ENCODE measurements at places on chromosomes 12 and 14. TPM values are rescaled to one million over a fixed set of nuclear protein-coding genes. Genes with fewer than 3 reads are reported as not detected.

Gene TMEM121
- 1.7 TPM for total RNA-seq

- no peak overlapping the region for H3K27ac ChIP-seq
- no peak for DNase-seq
- H3K36me3 ChIP-seq, result no peaks in the 10 kb centered on the region
- no peaks in the 10 kb centered on the region for H3K27me3 ChIP-seq
Observed at GRCh38 chr14:88952901-88953300, 128.4 kb downstream of the TTC8 start.

DNA sequence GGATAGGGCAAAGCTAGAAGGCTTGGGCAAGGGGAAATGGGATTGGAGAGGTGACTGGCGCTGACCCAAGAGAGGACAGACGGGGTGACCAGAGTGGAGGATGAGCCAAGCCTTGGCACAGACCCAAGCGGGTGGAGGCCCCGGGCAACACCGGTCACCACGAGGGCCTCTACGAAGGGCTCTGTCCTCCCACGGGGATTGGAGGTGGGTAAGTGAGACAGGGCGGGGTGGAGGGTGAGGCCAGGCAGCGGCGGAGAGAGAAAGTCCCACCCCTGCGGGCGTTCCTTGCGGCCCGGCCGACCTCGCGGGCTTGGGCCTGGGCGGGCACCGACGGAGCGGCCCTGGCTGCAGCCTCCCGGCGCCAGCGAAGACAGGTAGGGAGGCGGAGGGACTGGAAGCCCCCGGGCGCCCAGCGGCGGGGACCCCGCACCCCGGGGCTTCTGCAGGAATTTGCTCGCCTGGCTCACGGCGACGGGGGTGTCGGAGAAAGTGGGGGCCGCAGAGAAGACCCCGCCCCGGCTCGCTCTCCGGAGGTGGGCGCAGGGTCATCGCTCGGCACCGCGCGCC, at the start of gene PAPLN:
Gene PAPLN, plus strand, starts transcription at position 288 of the 567 bp plus-strand sequence. CDS start 2,273 bp downstream, outside the sequence.
- H3K27me3 ChIP-seq, result peaks cover 5% of the 10 kb centered on the region
- peaks cover 50% of the 10 kb centered on the region for H3K4me1 ChIP-seq

GRCh38 chr12:13144266-13144828, 40.9 kb upstream of the GSG1 start:
- peaks cover 19% of the 10 kb centered on the region for H3K4me1 ChIP-seq
- no peak overlapping the region for H3K4me3 ChIP-seq
- H3K36me3 ChIP-seq, result no peaks in the 10 kb centered on the region

GRCh38 chr14:96400495-96400894, 8.6 kb downstream of the AK7 start:
- DNase-seq, result no peak
- no peak overlapping the region for H3K27ac ChIP-seq
- H3K4me3 ChIP-seq, result no peak overlapping the region
- H3K4me1 ChIP-seq, result no peaks in the 10 kb centered on the region
- no peaks in the 10 kb centered on the region for H3K36me3 ChIP-seq
- H3K27me3 ChIP-seq, result no peaks in the 10 kb centered on the region

- H3K4me1 ChIP-seq, result no peaks in the 10 kb centered on the region
- DNase-seq, result no peak
- no peak overlapping the region for H3K27ac ChIP-seq
- H3K27me3 ChIP-seq, result no peaks in the 10 kb centered on the region
Observed at GRCh38 chr14:97155814-97156213, 358.6 kb downstream of the VRK1 start.

Gene MMP17
- 5.0 TPM for total RNA-seq

- peaks cover 26% of the 10 kb centered on the region for H3K4me1 ChIP-seq
- no peak overlapping the region for H3K4me3 ChIP-seq
- no peaks in the 10 kb centered on the region for H3K27me3 ChIP-seq
- no peaks in the 10 kb centered on the region for H3K36me3 ChIP-seq
- no peak for DNase-seq
Observed at GRCh38 chr14:61404637-61405036, 83.3 kb downstream of the PRKCH start.

Measured in upper lobe of left lung (tissue), 6 donors.